ENCODE measurements at places on chromosomes 7 and 10.

DNA sequence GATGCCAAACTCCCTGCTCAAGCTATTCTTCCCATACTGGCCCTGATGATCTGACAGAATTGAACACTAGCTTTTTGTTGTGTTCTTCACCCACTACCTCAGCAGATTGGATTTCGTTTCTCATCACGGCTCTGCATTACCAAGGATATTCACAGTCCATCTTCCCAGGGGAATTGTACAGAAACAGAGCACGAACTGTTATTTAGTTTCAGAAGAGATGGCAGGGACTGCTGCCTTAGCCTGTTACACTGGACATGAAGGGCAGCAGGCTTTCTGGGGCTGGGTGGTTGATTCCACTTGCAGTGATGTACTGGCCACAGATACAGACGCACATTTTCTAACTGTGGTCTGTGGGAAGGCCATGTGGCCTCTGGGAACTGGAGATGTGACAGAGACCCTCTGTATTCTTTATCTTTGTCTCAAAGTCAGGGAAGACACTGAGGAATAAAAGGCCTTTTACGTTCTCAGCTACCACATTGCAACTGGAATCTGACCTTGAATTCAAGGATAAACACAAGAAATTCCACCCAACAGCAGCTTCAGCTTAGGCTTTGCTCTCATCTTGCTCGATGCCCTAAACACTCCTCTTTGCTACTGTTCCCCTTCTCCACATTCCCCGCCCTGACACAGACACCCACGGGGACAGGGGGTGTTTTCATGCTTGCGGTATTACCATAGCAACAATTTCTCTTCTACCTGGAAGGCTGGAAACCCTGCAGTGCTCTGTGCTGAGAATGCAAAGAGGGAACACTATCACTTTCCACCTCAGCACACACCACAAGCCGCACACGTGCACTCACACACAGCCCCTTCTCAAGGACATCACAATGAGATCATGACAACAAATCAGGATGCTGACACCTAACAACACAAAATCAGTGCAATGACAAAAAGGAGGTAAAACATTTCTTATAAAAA is 81.7 kb downstream of the RNF216 start:
- no peak for DNase-seq

GRCh38 chr7:30771880-30772425 is 736 bp downstream of the MINDY4 start:
- no peak for DNase-seq

- no peak for DNase-seq
Measured at GRCh38 chr10:110836706-110837105, 35.0 kb upstream of the PDCD4 start.

GRCh38 chr7:145784809-145785780 is 331.5 kb upstream of the CNTNAP2 start:
- no peak for DNase-seq

DNA sequence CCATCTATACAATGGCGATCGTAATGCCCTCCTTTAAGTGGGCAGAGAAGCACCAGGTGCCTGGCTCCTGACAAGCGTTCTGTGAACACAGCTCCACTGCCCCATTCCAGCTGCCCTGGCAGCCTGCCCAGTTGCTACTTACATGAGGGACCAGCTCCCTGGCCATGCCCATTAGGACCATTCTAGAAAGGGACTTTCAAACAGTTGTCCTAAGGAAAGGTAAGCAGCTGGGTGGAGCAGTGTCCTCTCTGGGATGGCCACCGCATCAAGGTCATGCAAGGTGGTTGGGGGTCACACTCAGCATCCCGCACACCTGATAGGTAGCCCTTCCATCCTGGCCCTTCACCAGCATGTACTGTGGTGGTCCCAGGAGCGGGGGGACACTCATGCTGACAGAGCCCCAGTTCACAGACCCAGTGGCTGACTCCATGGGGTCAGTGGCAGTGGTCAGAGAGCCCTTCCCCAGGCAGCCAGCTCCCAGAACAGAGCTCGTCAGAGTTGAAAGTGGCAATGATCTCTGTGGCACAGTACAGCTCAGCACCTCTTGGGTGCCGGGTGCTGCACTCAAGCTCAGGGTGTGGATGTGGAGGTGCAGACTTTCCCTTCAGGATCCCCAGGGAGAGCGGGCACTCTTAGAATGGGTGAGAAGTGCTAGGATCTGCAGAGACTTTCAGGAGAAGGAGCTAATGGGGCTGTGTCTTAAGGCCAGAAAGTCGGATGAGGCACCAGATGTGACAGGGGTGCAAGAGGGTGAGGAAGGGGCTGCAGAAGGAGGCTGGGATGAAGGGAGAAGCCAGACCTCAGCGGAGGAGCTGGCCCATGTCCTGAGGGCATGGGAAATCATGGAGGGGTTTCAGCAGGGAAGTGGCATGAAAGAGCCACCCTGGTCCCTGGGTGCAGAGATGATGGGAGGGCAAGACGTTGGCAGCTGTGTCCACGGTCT is 10.9 kb downstream of the MMRN2 start:
- DNase-seq = no peak

DNA sequence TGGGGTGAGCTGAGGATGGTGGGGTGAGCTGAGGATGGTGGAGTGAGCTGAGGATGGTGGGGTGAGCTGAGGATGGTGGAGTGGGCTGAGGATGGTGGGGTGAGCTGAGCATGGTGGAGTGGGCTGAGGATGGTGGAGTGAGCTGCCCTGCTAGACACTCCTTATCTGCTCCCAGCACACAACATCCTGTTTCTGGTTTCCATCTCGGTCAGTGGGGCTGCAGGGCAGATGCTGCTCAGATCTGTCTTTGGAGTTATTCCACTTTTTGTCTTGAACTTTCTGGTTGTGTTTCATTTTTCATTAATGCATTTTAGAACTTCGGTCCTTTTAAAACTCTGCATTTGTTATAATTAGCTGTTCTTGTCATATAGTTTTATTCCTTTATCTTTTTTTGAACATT is 67.9 kb upstream of the ANTXRL start:
- DNase-seq = no peak

DNA sequence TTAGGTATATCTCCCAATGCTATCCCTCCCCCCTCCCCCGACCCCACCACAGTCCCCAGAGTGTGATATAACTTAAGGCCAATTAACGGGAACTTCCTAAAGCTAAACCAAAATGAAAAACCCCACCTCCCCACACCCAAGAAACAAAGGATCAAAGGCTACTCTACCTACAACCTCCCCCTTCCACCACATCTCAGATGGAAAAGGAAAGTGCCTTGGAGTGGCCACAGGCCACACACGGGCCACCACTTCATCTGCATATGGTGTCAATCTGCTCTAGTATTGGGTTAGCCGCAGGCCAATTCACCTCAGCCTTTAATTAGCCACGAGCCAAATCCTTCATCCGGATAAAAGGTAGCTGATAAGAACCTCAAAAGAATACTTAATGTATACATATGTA is 19.6 kb downstream of the CSTF2T start:
- DNase-seq = no peak

- DNase-seq = no peak
Measured at GRCh38 chr7:1906087-1906830, 236.2 kb downstream of the ELFN1 start.

GRCh38 chr10:88408096-88408495 is 175.0 kb downstream of the RNLS start:
- no peak for DNase-seq

DNA sequence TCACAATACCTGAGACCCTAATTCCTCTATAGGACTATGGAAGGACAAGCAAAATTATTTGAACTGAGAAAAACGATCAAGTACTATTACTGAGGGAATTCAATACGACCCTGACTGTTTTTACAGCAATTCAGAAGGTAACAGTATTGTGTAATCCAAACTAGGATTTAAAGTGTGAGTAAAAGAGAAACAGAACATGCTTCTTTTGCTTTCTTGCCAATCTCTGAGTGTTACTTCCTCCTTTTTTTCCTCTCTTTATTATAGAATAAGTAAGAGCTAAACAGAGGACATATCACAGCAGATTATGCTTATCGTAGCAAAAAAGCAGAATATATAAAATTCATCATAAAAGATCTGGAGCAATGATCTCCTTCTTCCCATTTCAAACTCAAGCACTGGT is 292.1 kb downstream of the THSD7A start:
- no peak for DNase-seq

DNA sequence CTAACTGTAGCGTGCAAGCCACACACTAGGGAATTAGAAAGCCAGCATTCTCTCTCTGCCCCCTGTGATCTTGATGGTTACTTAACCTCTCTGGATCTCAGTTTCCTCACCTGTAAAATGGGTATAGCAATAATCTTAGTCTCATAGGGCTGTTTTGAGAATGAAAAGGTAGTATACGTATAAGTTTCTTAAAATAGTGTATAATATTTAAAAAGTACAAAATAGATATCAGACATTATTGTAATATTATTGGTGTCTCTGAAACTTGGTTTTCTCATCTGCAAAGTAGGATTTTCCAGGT is 80.4 kb downstream of the CHN2 start:
- DNase-seq = no peak

DNA sequence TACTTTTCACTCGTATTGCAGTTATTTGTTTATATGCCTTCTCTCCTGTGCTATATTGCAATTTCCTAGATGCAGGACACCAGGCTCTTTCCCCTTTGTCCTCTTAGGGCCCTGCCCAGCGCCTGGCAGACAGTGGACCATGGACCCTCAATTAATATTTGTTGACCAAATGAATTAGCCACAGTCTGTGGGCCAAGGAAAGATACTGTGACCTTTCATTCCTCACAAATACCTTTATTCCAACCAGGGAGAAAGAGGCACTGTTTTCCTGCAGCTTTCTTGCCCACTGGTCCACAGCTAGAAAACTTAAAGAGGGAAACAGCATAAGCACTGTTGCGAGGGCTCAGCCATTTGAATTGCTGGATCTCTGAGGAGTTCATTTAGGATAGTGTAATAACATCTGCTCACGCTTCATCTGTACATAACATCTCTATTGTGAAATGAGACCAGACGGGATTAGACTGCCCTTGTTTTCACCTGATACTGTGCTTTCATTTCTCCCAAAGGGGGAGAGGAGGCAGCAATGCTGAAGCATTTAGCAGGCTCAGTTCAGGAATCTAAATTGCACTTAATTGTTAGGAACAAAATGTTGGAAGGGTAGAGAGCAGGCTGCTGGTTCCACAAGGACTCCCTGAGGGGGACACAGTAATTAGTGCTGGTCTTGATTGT is 46.7 kb downstream of the TNS3 start:
- DNase-seq = no peak

GRCh38 chr7:102843850-102844249 is 69.0 kb upstream of the LRRC17 start:
- no peak for DNase-seq

DNA sequence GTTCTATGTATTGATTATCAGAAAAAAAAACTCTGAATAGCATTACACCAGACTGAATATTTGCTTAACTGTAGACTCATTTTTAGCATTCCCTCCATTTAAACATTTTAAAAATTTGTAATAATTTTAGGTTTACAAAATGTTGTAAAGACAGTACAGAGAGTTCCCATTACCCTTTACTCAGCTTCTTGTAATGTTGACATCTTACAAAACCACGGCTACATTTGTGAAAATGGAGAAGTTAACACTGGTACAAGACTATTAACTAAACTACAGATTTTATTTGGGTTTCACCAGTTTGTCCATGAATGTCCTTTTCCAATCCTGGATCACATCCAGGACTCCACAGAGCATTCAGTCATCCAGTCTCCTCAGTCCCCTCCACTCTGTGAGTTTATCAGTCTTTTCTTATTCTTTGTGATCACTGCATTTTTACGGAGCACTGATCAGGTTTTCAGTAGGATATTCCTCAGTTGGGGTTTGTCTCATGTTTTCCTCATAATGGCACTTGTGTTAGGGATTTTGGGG is 130.0 kb upstream of the EEPD1 start:
- no peak for DNase-seq

GRCh38 chr7:2702594-2702957 is 14.6 kb downstream of the AMZ1 start:
- no peak for DNase-seq

- no peak for DNase-seq
Measured at GRCh38 chr10:126420567-126421300, 32.5 kb upstream of the ADAM12 start.

GRCh38 chr10:75408911-75409885 is 7.6 kb upstream of the ZNF503 start:
- DNase-seq = no peak

DNA sequence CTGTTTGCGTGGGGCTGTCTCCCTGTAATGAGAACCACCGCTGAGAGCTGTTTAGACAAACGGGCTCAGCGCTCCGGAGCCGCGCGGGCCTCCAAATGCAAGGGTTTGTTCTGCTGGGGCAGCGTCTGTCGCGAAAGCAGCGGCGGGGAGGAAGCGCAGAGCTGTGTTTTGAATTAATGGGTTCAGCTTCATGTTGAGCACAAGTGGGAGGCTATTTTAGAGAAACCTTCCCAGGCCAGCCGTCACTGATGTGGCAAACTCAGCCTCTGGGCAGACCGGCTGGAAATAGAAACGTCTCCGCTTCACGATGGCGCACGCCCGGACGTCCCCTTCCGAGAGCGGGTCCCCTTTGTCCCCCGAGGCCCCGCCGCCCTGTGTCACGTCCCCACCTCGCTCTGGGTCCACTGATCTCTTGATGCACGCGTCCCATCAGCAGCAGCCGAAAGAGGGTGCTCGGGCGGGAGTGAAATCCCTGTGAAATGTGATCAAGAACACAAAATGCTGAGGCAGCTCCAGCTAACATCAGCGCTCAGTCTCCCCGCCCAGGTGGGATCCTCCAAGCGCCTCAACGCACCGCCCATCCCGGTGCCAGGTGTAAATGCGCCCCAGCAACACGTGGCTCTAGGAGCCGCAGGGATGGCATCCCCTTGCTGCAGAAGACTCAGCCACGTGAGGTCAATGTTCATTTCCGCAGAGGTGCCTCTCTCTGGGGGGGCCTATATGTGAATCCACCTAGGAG is 44.9 kb downstream of the BAMBI start:
- DNase-seq = peak; percentile 25

- no peak for DNase-seq
Measured at GRCh38 chr7:95874541-95875265, 102.3 kb downstream of the DYNC1I1 start.

GRCh38 chr7:128217030-128217805 is 23.9 kb upstream of the LEP start:
- DNase-seq = no peak

DNA sequence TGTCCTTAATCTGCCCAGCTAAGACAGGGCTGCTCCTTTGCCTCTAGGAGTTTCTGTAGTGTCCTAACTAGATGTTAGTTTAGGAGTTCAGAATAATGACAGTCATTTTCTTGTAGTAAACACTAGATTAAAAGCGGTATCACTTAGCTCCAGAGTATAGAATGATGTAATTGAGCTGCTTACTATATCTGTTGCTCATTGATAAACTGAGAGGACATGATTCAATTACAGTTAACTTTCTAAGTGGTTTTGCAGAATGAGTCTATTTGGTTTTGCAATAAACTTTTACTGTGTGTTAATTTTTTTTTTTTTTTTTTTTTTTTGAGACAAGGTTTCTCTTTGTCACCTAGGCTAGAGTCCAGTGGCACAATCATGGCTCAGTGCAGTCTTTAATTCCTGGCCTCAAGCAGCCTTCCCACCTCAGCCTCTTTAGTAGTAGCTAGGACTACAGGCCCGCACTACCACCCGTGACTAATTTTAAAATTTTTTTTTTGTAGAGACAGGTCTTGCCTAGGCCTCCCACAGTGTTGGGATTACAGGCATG is 1.8 kb downstream of the STMP1 start:
- DNase-seq = no peak
